ENCODE measurements at places on chromosomes 1 and 21.

- no peak for DNase-seq
Observed at GRCh38 chr1:62530516-62531154, 66.7 kb upstream of the ANGPTL3 start.

- DNase-seq: no peak
Observed at GRCh38 chr1:245441689-245442088, 286.9 kb downstream of the KIF26B start.

- DNase-seq: no peak
Observed at GRCh38 chr1:6367381-6368012, 26.1 kb downstream of the ACOT7 start.

DNA sequence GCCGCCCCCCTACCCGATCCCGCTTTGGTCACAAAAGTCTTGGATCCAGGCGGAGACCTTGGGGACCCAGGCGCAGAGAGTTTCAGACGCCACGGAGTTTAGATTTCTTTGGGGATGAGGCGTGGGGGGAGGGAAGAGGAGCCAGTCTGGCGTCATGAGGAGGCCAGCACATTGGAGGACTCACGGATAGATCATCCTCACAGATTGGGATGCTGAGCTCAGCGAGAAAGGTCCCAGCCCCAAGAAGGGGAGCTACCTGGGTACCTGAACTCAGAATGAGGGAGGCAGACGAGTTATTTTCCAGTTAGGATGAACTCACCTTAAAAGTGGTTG lies 393 bp downstream of the ELAPOR1 start:
- no peak for DNase-seq

DNA sequence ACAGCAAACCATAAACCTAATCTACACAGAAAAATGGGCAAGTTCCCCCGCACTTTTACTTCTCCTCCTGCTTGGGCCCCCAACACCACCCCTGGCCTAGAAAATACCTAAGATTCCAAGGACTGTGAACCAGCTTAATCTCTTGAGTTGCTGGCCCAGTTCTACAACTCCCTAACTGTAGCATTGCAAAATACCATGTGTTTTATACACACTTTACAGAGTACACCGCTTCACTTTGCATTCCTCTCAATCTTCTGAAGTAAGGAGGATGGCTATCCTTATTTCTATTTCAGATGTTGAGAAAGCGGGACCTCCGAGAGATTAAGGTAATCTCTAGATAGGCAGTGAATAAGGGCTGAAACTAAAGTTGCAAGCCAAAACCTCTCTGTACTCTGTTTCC lies 408.3 kb upstream of the NR5A2 start:
- DNase-seq: peak; percentile 66

DNA sequence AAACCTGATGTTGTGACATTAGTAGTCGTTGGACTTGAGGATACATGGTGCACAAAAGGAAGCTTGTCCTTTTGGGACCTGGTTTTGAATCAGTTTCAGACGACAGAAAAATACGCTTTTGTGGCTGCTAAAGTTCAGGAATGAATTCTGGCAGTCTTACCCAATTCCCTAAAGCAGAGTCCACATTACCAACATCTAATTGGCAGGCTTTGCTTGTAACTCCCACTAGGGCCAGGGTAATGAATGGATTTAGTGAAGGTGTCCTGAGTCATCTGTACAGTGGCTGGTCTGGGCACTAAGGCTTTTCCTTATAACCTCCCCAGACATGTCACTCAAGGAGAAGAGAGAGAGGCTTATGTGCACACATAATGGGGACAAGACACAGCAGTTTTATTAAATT lies 66.2 kb upstream of the RNPC3 start:
- peak; percentile 7 for DNase-seq

GRCh38 chr21:34261841-34262468 lies 101.9 kb upstream of the KCNE2 start:
- no peak for DNase-seq

DNA sequence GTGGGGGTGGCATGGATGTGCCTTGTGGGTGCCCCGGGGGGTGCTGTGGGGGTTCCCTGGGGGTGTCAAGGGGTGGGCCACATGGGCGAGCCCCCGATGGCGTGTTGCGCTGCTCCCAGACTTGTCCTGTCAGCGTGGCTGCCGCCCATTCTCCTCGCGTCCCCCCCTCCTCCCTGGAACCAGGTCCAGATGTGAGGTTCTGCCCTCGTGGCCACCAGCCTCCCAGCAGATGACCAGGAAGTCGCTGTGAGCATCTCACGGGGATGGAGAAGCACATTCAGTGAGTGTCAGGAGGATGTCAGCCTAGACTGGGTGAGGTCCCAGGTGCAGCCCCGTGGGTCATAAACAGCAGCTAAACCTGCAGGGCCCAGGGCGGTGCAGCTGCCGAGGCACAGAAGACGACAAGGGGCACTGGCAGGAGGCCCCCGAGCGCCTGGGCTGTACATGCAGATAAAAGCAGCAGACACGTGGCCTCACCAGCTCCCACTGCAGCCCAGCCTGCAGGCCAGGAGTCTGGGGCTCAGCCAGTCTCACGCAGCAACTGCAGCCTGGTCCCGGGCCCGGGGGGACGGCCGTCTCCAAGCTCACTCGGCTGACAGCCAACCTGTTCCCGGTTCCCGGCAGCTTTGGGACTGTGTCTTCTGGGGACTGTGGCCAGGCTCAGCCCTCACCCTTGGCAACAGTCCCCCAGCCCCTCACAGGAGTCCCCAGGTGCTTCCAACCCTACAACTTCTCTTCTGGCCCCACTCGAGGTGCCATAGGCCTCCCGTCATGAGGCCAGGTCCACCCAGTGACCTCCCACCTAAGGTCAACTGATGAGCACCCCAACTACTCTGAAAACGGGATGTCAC lies 17.5 kb upstream of the COL6A2 start:
- no peak for DNase-seq

GRCh38 chr1:112702067-112702395 lies 4.9 kb downstream of the RHOC start:
- no peak for DNase-seq

- DNase-seq: no peak
Observed at GRCh38 chr1:113118266-113118665, 45.3 kb downstream of the LRIG2 start.

DNA sequence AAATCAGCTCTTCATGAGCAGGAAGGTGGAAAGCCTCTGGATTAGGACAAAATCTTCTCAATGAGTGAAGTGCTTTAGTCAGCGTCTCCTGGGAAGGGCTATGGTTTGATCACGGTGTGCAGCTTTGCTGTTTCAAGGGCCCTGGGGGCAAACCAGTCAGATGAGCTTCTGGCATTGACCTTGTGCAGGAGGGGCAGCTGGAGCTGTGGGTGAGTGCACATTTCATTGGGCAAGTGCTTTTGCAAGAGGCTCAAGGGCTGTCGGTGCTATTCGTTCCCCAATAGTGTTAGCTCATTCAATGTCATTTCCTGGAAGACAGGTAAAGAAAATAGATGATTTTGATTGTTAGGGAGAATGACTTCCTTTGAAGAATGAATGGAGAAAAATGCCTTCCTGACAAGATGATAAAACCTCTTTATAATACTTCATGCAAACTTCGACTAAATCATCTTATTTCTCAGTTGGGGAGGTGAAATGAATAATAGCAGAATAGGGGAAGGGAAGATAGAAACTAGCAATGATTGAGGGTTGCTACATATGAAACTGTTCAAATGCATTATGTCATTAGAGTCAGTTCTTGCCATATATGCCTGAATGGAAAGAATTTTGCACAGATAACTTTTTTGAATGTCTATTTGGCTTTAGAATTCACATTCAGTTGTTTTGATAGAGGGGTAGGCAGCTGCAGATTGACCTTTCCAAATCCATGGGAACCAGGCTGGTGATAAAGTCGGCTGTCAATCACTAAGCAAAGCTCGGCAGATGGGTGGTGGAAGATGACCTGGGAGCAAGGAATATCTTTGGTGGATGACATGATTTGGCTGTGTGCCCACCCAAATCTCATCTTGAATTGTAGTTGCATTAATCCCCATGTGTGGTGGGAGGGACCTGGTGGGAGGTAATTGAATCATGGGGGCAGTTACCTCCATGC lies 12.9 kb upstream of the DISC1 start:
- no peak for DNase-seq

GRCh38 chr21:38806942-38807284 lies 1.2 kb downstream of the ETS2 start:
- no peak for DNase-seq

- peak; percentile 83 for DNase-seq
Observed at GRCh38 chr1:179709841-179710329, 33.2 kb upstream of the FAM163A start.

GRCh38 chr1:184533915-184534314 lies 147.1 kb downstream of the C1orf21 start:
- no peak for DNase-seq

- no peak for DNase-seq
Observed at GRCh38 chr1:177020851-177021589, 143.5 kb downstream of the ASTN1 start.

GRCh38 chr1:183461350-183461749 lies 10.9 kb upstream of the SMG7 start:
- DNase-seq: peak; percentile 34

DNA sequence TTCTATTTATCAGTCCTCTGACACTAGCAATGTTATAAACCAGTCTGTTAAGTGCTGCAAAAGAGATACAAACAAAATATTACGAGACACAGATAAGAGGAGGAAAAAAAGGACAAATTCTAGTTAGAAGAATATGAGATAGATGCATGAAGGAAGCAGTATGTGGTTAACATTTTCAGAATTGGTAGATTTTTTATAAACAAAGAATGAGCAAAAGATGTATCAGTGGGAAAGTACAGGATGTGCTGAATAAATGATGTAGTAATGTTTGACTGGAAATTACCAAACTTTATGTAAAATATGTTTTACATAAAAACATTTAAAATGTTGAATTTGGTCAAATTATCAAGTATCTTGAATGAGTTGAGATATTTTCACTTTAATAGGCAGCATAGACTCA lies 574.2 kb downstream of the NUF2 start:
- DNase-seq: no peak

- peak; percentile 94 for DNase-seq
Observed at GRCh38 chr1:201170533-201171062, 16.3 kb upstream of the TMEM9 start.

DNA sequence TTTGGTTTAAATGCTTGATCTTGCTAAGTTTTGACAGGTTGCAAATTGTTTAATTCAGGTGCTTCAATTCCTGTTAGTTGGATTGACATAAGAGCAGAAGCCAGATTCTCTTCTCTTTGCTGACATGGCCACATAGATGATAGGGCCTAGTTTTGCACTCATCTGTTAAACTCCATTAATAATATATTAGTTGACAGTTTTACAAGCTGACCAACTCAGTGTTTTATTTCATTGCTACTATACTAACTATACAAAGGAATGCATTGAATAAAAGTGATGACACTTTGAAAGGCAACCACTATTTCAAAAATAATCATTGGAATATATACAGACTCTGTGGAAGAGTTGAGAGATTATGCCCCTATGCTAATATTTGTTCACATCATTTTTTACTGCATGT lies 255.6 kb upstream of the DPYD start:
- no peak for DNase-seq

DNA sequence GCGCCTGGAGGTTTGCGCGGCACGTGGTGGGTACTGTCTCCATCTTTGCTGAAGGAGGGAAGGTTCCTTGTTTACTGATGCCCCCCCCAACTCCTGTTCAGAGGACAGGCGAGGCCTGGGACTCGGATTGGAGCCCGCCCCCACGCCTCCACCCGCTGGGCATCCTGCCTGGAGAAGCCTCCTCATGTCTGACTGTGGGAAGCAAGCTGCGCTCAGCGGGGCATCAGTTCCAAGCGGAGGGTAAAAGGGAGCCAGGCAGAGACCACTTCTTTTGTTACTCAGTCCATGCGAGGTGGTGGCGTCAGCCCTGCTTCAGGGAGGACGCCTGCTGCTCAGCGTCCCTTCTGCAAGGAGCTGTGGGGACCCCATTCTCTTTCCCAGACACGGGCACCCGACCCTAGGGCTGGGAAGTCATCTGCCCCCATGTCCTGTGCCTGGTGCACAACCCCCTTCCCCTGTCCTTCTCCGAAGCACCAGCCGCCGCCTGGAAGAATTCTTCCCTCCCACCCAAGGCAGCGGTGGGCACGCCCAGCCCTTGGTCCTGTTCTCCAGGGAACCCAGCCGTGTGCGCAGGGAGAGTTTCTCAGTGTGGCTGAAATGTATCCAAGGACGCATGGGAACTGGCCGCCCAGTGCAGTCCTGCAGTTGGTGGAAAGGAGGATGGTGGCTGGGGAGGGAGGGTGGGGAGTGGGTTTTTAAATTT lies 414.0 kb downstream of the CAMTA1 start:
- no peak for DNase-seq

DNA sequence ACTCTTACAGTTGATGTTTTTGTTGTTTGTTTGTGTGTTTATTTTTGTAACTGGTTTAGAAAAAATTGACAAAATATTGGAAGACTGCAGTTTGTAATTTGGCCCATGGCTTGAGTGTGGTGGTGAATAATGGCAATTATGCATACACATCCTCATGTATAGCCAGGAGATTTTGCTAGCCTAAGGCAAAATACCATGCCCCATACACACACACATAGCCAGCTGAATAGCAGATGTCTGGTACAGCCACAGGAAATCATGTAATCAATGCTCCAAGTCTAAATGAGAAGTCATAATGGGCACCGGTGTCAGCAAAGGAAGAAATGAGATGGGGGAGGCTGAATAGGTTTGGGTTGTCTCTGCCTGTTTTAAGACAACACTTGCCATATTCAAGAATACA lies 135.2 kb upstream of the COA6 start:
- DNase-seq: no peak

DNA sequence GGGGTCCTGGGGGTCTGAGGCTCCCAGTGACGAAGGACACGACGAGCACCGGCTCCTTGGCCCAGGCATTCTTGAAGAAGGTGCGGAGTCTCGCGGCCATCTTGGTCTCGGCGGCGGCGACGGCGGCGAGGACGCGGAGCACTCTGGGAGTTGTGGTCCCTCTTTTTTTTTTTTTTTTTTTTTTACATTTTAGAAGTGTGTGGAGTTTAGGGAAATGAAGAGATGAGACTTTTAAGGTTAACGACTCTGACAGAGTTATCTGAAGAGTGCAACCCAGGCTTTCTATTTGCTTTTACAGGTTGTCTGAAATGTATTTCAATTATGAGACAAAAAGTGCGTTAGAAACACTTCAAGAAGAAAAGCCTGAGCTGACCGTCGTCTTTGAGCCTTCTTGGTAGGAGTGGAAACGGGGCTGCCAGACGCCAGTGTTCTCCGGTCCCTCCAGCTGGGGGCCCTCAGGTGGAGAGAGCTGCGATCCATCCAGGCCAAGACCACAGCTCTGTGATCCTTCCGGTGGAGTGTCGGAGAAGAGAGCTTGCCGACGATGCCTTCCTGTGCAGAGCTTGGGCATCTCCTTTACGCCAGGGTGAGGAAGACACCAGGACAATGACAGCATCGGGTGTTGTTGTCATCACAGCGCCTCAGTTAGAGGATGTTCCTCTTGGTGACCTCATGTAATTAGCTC lies 9.7 kb downstream of the OR2B11 start:
- DNase-seq: peak; percentile 22

All from NCI-H226 (cell line).